ENCODE measurements at places on chromosomes 2 and 18.

DNA sequence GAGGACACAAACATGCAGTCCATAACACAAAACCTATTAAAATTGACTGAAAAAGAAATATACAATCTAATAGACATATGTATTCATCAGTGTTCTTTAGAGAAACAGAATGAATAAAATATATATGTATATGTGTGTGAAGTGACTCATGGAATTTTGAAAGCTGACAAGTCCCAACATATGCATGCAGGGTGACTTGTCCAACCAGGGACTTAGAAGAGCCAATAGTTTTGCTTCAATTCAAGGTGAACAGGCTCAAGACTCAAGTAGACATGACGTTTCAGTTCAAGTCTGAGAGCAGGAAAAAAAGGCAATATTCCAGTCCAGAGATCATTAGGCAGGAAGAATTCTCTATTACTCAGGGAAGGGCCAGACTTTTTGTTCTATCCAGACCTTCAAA, 271.2 kb upstream of the SETBP1 start:
- DNase-seq, result no peak

GRCh38 chr18:23232331-23232730, 97.0 kb downstream of the CABLES1 start:
- no peak for DNase-seq

DNA sequence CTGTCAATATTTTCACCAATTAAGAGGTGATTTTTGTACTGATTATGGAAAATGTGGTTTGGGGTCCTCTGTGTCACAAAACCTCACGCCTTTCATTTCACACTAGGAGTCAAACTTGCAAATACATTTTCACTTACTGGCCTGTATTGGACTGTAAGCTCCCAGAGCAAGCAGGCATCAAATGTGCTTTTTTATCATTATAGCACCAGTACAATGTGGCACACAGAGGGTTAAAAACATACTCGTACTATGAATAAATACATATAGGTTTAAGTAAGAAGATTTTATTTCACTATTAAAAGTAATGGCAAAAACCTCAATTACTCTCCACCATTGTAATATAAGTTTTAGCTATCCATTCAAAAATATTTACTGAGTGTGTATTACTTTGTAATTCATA, 56.7 kb downstream of the ABCB11 start:
- DNase-seq, result no peak

DNA sequence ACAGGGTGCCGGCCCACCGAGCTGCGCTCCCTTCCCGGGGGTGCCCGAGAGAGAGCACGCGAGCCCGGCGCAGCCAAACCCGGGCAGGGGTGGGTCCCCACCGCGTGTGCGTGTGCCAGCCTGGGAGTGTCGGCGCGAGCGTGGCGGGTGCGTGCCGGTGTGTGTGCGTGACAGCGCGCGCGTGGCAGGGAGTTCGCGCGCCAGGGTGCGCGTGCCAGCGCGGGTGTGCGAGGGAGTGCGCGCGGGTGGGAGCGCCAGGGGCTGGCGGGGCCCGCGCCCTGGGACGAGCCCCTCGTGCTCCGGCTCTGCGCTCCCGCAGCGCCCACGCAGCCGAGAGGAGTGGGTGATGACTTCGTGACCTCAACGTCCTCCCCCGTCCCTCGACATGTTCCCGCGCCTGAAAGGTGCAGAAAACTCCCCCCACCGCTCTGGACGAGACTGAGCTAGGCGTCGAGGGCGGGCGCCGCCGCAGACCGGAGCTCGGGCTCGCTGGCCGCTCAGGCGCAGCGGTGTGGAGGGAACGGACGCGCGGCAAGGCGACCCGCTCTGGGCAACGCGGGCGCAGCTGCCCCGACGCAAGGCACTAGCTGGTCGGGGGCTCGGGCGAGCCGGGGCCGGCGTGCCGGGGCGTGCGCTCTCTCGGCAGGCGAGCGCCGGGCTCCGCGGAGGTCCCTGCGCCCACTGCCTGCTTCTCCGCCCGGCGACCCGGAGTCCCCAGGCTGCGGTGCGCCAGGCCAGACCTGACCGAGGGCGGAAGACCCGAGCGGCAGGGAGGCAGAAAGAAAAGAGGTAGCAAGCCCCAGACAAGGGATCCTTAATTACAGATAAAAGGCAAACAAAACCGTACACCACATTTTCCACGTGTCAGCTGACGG, 582.8 kb downstream of the ZEB2 start:
- DNase-seq, result no peak

- no peak for DNase-seq
These were observed 2.3 kb downstream of the DCAF17 start for GRCh38 chr2:171436307-171436706.

GRCh38 chr2:239605976-239606375, 205.2 kb upstream of the HDAC4 start:
- DNase-seq, result no peak
